Common myeloid progenitor, CD34-positive (primary cell): ENCODE measurements at places on chromosomes 3 and 15.

DNA sequence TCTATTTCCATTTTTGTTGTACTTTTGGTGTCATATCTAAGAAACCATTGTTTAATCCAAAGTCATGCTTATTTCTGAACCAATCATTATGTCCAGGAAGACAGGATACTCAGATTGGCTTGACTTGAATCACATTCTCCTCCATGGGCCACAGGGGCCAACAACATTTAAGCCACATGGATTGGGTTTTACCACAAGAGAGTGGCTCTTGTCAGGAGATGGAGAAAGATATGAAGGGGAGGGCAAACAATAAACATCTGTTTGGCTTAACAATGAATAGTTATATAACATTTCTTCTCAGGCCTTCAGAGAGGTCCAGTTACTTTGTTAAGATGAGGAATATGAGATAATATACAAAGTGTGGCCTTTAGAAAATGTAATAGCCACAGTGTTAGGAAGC is 44.6 kb downstream of the GXYLT2 start:
- no peak for DNase-seq

GRCh38 chr3:59714066-59714465 is 664.2 kb upstream of the CFAP20DC start:
- DNase-seq: no peak

- no peak for DNase-seq
Observed at GRCh38 chr15:60917461-60918145, 311.5 kb downstream of the RORA start.

DNA sequence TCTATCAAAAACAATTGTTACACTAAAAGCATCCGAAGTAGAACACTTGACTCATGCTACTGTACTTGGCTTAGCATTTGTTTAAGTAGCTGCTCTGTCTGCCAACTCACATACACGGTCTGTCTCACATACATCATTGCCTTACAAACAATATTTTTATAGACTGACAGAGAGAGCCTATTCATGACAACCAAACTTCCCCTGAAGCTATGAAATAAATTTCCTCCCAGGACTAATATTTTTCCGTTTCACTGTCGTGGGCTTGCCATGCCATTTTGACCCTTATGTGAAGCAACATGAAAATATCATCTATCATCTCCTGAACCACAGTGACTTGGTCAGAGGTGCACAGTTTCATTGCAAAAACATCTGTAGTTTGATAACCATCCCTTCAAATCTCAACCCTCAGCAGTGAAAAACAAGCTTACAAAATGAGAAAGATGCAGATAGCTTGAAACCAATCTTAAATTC is 66.5 kb upstream of the PYGO1 start:
- no peak for DNase-seq

- no peak for DNase-seq
Observed at GRCh38 chr15:68896178-68896577, 34.1 kb upstream of the SPESP1 start.

GRCh38 chr3:11600501-11601282 is 43.0 kb downstream of the VGLL4 start:
- no peak for DNase-seq
